Right atrium auricular region (tissue), 2 donors: ENCODE measurements at places on chromosomes 5 and 9. TPM values are rescaled to one million over a fixed set of nuclear protein-coding genes. Genes with fewer than 3 reads are reported as not detected.

DNA sequence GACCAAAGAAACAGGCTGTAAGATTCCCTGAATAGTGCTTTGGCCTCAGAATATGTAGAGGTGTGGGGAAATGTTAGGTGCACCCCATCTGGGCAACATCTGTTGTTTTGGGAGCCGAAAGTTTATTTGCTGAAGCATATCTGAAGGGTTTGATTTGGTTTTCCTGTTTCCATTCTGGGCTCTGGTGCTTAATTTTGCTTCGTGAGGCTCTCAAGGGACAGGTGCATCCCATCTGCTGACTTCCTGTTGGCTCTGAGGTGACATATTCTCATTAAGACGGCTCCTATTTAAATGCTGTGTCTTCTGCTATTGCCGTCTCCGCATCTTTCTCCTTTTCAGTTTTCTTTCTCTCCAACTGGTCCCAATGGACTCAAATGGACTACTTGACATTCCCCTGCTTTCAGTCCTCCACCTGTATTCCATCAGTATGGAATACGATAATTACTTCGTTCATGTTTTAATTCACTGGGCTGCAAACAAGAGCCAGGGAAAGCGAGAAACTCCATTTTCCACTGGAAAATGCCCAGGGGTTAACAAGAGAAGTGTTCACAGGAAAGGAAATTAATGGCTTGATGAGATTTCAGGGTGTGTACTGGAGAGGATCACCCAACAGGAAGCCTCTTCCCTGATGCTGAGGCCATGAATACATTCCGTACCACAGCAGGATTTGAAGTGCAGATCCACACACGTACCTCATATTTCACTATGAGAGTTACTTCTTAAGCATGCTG is 104.0 kb downstream of the MTX3 start:
- DNase-seq, result no peak

DNA sequence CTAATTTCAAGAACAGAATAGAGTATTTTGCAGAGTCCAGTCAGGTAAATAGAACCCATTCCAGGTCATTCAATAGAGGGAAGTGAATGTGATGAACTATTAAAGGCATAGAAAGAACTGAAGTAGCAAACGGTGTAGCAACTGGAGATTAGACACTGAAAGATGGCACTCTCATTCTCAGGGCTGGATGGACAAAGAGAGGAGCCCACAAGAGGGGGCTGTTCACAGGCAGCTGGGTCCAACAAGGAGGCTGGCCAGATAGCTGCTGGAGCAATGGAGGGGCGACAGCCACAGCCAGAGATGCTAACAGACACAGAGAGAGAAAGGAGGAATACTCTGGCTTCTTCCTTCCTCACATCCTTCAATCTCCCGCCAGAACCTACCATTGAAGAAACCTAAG is 93.1 kb upstream of the SMARCA2 start:
- no peak for DNase-seq

DNA sequence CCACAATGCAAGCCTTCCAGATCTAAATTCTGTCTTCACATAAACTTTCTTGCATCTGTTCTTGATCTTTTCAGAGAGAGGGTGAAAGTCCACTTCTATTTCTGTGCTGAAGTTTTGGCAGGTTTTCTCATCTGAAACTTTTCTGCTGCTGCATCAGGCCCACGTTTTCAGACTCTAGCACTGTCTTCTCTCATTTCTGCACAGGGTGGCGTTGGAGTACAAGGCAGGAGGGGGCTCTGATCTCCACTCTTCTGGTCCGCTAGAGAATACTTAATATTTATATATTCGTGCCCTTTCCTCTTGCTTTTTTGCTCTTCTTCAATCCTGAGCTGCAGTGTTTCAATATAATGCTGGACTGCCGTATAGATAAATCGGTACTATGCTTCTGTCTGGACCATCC is 204.0 kb upstream of the PRDM9 start:
- no peak for DNase-seq

- no peak for DNase-seq
These were observed 157.0 kb downstream of the PJA2 start for GRCh38 chr5:109252731-109253130.

- no peak for DNase-seq
These were observed 398.5 kb upstream of the SLC24A2 start for GRCh38 chr9:20187318-20187717.

The ZNF454 gene
- total RNA-seq, result 2.6 TPM

The NUTM2F gene
- total RNA-seq, result not detected
